Right atrium auricular region (tissue), 2 donors: ENCODE measurements at places on chromosomes 16 and 17. TPM values are rescaled to one million over a fixed set of nuclear protein-coding genes. Genes with fewer than 3 reads are reported as not detected.

DNA sequence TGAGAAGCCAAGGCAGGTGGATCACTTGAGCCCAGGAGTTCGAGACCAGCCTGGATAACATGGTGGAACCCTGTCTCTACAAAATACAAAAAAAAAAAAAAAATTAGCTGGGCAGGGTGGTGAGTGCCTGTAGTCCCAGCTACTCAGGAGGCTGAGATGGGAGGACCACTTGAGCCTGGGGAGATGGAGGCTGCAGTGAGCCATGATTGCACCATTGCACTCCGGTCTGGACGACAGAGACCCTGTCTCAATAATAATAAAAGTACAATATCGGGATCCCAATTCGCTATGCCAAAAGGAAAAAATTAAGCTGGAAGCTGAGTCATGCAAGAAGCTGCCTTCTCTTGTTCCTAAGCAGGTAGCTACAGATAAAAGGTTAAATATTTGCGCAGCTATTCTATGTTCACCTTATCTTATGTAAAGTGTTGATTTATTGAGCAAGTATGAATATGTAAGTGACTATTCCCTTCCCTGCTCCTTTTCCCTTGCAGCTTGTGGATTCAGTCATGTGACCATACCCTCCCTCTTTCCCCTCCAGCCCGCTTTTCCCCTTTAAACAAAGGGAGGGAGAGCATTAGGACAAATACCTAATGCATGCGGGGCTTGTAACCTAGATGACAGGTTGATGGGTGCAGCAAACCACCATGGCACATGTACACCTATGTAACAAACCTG lies 112.0 kb downstream of the LITAF start:
- no peak for DNase-seq

- DNase-seq, result no peak
Measured at GRCh38 chr16:85329059-85329812, 217.0 kb upstream of the CIBAR2 start.

- DNase-seq, result no peak
Measured at GRCh38 chr17:4616476-4616875, 25.0 kb downstream of the ALOX15 start.

DNA sequence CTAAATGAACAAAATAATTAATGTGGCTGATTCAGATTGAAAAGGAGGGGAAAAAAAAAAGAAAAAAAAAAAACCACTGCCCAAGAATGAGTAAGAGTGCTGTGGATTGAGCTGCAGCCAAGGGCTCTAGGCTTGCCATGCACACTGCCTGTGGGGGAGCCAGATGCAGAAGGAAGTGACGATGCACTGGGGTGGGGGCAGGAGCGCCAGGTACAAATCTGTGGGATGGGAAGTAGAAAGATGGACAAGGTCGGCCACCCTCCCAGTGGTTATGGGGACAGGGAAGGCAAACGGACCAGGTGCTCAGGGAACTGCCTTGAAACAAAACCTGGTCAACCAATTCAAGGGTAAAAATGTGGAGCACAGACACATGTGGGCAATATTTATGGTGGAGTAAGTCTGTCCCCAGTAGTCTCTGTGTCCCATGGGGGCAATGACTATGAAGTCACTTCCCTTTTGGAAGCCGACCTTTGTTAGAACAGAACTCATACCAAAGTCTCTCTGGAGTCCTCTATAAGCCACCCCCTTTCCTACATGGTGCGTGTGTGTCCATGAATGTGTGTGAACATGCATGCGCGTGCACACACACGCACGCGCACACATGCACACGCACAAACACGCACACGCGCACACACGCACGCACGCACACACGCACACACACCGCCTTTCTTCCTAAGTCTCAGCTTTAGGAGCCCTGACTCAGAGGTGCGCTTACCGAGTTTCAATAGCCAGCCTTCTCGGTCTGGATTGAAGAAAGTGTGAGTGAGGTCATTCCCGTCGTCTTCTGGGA lies 84.3 kb downstream of the CYTH1 start:
- DNase-seq, result no peak

GRCh38 chr16:683396-684070 lies 601 bp downstream of the JMJD8 start:
- no peak for DNase-seq

GRCh38 chr16:81526199-81526598 lies 81.6 kb downstream of the CMIP start:
- no peak for DNase-seq

Gene FBXW10B
- 0.63 TPM for total RNA-seq

- no peak for DNase-seq
Measured at GRCh38 chr16:86800894-86801293, 222.5 kb downstream of the FOXL1 start.

Gene DNASE1
- 6.7 TPM for total RNA-seq

DNA sequence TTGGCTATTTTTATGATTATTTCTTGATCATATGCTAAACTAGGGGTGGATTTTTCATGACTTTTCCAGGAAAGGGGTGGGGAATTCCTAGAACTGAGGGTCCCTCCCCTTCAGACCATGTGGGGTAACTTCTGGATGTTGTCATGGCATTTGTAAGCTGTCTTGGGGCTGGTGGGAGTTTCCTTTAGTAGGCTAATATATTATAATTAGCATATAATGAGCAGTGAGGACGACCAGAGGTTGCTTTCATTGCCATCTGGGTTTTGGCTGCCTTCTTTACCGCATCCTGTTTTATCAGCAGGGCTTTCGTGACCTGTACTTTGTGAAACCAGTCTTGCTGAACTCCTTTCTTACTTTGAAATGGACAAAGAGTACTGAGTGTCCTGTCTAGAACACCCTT lies 40.4 kb upstream of the ABCA5 start:
- DNase-seq, result no peak

DNA sequence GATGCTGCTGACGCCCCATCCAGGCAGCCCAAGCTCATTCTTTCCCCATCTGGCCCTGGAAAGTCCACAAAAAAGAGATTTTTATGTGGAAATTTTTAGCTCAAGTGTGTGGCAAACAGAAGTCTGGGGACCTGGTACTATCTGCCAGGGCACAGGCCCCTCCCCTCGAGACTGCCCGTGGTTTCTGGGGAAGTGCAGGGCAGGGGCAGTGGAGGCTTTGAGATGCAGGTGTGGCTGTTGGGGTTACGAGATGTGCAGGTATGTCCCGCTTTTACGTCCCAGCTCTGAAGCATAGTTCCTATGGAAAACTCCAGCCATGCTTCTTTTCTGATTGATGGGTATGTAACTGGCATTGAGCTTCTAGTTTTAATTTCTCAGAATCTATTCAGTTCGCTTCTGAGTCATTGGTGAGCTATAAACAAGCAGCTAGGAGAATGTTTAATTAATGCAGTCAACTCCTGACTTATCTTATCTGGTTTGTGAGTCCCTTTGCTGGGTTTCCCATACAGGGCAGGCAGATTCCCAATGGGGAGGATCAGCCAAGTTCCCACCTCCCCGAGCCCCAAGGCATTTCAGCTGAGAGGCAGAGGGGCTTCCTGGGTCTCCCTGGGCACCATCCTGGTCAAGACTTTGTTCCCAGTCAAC lies 16.2 kb downstream of the TBX4 start:
- no peak for DNase-seq

GRCh38 chr17:38444151-38444550 lies 15.9 kb downstream of the ARHGAP23 start:
- peak; percentile 78 for DNase-seq

DNA sequence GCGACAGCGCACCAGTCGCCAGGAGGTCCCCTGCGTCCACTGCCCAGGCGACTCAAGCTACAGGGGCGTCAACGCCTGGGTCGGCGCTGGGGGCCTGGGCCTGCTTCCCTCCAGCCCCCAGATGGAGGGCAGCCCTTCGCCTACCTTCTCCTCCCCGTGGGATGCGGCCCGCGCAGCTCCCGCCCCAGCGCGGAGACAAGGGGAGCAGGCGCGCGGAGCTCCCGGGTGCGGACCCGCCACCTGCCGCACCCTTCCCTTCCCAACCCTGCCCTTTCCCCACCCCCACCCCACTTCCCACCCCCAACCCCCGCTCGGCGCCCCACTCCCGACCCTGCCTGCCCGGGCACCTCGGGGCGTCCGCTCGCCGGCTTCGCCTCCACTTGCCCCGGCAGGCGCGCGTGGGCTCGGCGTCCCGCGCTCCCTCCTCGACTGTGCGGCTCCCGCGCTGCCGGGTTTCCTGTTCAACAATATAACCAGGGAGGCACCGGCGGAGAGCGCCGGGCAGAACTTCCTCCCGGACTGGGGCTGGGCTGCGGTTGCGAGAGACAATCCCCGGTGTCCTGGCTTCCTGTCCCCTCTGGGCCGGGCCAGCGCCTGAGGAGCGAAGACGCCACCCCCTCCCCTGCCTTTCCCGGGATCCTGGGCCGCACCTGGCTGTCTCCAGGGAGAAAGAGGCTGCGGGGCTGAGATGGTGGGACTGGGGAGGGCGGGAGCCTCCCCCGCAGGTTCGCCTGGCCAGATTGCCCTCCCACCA lies at the start of gene ARHGAP27:
Gene ARHGAP27 (minus strand): TSS at position 466 of the 754 bp plus-strand sequence. CDS start 2,591 bp downstream, outside the sequence.
- peak; percentile 76 for DNase-seq

GRCh38 chr16:51839727-51840462 lies 688.8 kb upstream of the SALL1 start:
- DNase-seq, result no peak

DNA sequence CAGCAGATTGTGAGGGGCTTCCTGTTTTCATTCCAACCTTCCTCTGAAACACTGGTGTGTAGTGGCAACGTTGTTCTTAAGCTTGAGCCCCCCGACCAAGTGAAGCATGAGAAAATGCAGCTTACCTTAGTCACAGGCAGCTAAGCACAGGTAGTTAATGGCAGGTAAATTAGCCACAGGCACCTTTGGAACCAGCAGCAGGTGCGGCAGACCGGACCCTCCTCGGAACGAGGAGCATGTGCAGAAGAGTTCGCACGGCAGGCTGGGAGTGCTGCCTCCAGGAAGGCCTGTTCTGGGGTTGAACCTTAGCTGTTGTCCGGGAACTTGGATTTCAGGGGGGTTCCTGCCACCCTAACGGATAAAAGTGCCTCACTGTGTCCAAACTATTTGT lies 7.2 kb upstream of the IRF8 start:
- DNase-seq, result peak; percentile 21

- no peak for DNase-seq
Measured at GRCh38 chr17:15307710-15308111, 33.7 kb downstream of the TEKT3 start.
